Stimulated activated CD8-positive, alpha-beta memory T cell treated with anti-CD3 and anti-CD28 coated beads, Interleukin-7, amount 100 ng/mL, for 48 hours (primary cell): ENCODE measurements at places on chromosomes 12 and 14.

- no peak for DNase-seq
These were observed 9.6 kb downstream of the CLEC1A start for GRCh38 chr12:10088955-10089900.

DNA sequence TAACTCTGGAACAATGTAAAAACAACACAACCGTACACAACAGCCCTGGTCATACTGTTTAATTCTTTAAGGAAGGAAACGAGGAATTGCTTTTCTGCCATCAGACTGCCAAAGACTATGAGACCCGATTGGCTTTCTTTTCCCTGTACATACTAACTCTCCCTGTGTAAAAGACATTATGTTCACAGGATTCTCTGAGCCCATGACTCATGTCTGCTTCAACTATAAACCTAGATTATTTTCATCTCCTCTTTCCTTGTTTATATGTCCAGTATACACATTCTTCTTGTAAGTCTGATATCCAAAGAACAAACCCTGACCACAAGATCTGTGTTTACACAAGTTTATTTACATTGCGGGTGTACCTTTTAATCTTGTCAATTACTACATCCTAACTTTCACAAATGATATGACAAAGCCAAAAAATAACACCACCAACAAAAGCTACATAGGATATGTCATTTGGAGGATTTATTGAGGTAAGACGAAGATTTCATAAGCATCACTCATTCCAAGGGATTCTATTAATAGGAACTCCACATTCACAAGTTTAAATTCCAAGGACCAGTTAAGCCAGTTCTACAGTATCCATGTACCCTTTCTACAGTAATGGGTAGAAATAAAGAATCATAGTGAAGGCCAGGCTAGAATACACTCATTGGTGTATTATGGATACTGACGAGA is 67.3 kb downstream of the STXBP6 start:
- no peak for DNase-seq

- no peak for DNase-seq
These were observed 165.4 kb downstream of the PHETA1 start for GRCh38 chr12:111203446-111203845.

GRCh38 chr12:105138248-105138647 is 30.7 kb downstream of the WASHC4 start:
- DNase-seq: no peak

- no peak for DNase-seq
These were observed 80.6 kb downstream of the APAF1 start for GRCh38 chr12:98725476-98726247.

GRCh38 chr12:72207079-72207478 is 65.1 kb upstream of the TRHDE start:
- DNase-seq: no peak

DNA sequence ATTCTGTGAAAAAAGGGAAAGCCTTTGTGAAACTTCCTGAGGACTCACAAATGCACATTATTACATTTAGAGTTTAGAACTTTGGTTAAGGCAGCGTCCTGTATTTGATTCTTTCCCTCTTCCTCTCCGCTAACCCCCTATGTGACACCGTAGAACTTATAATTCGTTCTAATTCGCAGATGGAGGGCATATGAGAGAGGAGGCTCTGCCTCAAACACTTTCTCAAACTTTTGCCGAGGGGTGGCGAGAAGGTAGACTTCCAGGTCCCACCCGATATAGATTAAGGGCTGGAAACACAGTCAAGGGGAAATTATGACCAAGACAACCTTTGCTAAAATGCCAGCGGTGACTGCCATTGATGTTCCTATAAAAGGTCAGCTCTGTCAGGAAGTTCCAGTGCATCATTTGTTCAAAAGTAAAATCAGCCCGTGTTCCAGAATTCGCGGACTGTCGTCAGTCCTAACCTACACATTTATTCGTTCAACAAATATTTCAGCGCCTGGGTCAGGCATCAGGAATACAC is 904 bp upstream of the PAPOLA start:
- DNase-seq: no peak

DNA sequence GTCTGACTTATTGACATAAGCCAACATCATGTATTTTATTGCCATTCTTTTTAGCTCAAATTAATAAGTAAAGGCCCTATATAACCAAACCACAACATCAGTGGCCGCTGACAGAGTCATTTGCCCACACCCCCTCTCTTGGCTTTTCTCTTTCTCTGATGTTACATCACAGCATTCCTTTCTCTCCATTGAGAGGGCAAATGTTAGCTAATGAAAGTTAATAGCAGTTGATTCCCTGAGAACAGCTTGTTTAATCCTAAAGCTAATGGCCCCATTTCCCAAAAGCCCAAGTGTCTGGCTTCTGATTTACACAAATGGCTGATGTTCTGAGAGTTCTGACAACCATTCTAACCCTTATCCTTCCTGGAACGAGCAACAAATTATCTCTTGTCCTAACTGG is 308.8 kb downstream of the SNAPC1 start:
- no peak for DNase-seq

GRCh38 chr14:29278301-29279263 is 512.0 kb downstream of the FOXG1 start:
- no peak for DNase-seq

DNA sequence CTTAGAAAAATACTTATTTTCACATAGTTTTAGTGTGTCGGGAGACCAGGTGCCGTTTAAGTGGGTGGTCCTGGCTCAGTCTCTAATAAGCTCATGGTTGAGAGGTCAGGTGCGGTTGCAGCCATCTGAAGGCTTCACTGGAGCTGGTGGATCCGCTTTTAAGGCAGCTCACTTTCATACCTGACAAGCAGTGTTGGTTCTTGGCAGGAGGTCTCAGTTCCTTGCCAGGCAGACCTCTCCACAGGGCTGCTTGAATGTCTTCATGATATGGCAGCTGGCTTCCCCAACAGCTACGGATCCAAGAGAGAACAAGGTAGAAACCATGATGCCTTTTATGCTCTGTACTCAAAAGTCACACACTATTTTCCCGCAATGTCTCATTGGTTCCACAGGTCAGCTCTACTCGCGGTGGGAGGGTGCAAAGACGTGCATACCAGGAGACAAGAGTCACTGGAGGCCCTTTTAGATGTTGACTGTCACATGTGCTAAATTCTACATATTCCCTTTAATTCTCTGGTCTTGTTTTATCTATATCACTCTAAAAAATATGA is 8.0 kb upstream of the ZDHHC17 start:
- no peak for DNase-seq

GRCh38 chr12:107967170-107967569 is 161.9 kb upstream of the WSCD2 start:
- no peak for DNase-seq

DNA sequence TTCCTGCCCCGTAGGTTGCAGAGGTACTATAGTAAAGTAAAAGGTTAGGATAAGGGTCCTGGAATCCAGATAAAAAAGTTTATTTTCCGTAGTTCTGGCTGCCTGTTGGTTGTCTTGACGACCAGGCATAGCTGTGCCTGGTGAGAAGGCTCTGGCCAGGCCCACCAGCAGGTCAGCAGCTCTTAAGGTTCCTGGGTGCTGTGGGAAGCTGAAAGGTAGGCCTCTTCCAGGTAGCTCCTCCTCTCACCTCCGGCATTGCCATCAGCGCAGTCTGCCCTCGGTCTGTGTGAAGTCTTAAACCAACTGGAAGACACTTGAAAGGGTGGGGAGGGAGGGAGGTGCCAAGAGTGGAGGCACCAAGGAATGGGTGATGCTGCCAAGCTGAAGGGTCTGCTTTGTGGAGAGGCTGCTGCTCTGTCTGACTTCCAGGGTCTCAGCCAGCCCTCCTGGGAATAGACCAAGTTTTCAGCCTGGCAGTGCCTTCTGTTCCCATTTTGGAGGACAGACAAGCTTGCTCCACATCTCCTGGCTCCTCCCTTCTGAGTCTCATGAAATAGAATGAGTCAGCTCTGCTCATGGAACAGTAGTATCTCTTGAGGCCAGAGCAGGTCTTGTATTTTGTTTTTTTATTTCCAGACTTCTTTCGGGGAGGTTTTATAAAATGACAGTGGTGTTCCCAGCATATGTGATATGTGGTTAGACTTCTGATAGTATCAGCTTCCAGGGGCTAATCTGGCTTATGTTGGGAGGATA is 5.2 kb upstream of the ACADS start:
- no peak for DNase-seq

DNA sequence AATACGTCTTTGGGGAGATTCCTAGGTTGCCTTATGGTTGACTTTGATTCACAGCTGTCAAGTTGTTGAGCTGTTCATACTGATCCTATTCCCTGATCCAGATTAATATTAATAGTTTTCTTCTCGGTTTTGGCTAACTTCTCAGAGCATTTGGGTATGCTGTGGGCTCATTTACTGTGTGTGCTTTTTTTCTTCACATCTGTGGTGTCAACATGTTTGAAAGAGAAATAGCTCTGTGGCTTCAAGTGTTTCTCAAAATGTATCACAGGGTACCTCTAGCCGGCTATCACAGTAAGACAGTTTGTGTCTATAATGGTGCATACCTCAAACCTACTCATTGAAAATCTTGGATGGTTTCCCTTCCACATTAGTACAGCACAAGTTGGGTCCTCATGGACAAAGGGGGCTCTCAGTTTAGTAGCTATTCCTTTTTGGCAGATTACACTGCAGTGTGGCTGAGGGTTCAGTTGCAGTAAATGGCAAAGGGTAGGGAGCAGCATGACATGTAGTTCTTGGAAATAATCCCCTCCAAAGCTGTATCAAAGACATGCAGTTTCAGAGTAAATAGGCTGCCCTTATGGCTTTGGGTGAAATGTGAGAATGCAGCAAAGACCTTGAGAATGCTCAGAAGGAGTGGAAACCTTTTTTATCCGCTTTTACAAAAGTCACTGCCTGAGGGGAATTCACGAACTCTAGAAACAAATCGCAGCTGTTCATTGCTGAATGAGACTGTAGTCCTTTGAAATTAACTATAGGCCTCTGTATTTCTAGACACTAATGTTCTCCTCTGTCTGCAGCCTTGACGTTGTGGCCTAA is 102.4 kb upstream of the ATF1 start:
- DNase-seq: no peak

GRCh38 chr12:64608901-64609535 is 1.3 kb upstream of the RASSF3 start:
- DNase-seq: no peak

DNA sequence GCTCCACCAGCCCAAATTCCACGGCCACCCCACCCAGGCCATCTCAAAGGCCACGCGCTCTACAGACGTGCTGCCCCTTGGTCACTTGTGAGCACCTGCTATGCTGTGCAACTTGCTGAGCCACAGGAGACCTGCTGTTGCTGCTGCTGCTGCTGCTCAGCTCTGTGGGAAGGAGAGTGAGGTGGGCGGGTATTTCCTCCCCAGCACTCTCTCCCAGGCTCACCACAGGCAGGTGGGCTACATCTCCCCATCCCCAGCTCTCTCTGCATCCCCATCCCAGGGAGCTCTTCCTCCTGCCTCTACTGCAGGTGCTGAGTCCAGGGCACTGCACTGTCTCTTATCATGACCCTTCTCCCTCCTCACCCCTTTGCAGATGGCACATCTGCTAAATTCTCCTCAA is 306.9 kb downstream of the BCL11B start:
- no peak for DNase-seq

DNA sequence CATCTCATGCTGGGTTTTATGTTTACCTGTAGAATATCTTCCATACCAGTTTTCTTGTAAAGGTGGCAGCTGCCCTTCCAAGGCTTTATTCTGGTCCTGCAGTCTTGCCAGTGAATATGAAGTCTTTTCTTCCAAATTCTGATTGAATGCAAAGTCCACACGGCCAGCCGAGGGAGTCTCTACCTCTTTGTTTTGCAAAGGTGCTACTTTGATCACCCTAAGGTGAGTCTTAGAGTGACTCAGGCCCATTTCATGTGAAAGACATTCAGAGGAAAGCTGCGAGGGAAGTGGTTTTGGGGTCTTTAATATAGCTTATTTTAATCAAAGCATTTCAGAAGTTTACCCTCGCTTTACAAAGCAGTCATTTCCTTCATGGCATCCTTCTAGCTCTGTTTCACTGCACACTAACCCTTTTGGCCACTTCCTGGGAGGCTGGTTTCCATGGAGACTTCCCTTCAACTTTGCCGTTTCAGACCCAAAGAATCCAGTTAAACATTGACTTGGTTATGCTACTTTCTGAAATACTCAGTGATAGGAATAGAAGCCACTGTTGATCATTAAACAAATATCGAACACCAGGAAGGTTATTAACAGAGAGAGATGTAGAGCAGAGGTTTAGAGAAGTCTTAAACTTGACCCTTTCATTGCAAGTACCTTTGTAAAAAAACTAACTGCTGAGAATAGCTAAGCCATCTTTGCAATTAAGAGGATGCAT is at the start of gene CCDC198:
Gene CCDC198, minus strand, starts transcription at position 391 of the 715 bp plus-strand sequence. Its CDS starts 142 bp downstream, at position 249.
- DNase-seq: no peak

GRCh38 chr14:24108336-24108874 is 6.2 kb upstream of the DCAF11 start:
- DNase-seq: no peak

GRCh38 chr12:111056618-111057521 is 136.5 kb upstream of the MYL2 start:
- peak; percentile 68 for DNase-seq

DNA sequence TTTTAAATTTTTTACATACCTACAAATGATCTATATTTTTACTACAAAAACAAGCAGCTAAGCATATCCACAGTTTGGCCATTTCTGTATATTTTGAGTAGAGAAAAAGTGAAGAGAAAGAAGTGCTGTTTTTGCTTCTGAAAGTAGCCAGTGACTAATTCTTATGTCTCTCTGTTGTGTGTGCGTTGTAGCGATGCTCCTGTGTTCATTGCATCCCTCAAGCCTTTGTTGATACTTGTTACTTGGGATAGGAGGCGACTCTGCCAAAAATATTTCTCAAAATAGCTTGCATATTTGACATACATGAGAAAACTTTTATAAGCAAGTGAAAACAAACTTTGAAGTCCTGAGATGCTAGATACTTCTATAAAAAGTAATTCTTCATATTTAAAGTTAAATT is 714.1 kb downstream of the FSCB start:
- no peak for DNase-seq

DNA sequence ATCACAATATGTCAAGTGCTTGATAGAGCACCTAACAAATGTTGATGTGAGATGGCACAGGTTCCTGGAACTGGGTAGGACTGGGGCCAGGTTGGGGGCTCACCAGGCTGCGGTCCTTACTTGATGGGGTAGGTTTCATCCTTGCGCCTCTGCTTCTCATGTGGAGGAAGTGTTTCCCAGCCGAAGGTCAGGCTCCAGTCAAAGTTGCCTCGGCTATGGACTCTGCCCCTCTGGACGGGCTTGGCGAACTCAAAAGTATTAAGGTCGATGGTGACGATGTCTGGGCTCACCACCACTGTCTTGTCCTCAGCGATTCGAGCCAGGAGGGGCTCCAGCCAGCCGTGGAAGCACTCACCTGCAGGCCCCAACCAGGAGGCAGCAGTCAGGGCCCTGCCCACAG is 17.5 kb upstream of the CELA1 start:
- no peak for DNase-seq

- no peak for DNase-seq
These were observed 120.3 kb downstream of the VRK1 start for GRCh38 chr14:96917442-96917963.

GRCh38 chr14:70171726-70172125 is 17.0 kb downstream of the SLC8A3 start:
- no peak for DNase-seq

GRCh38 chr12:8609061-8609570 is 3.5 kb downstream of the AICDA start:
- DNase-seq: no peak

- DNase-seq: no peak
These were observed 647.8 kb downstream of the TMEM121 start for GRCh38 chr14:106174206-106174605.

- DNase-seq: no peak
These were observed 53.5 kb downstream of the NTF3 start for GRCh38 chr12:5485454-5485853.
